T-helper 17 cell (primary cell): ENCODE measurements at places on chromosomes 6 and 20.

DNA sequence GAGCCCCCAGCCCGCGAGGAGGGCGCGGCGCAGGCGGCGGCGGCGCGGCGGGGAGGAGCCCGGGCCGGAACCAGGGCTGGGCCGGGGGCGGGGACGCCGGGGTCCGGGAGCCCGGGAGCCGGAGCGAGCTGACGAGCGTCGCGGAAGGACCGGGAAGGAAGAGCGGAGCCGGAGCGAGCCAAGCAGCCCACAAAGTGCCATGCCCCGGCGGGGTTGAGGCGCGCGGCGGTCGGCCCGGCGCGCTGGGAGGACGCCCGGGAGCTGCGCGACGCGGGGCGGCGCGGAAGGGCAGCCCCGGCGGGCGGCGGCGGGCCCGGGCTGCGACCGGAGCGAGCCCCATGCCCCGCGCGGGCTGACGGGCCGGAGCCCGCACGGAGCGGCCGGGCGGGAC lies 289 bp downstream of the FOXP4 start:
- peak; percentile 35 for DNase-seq

DNA sequence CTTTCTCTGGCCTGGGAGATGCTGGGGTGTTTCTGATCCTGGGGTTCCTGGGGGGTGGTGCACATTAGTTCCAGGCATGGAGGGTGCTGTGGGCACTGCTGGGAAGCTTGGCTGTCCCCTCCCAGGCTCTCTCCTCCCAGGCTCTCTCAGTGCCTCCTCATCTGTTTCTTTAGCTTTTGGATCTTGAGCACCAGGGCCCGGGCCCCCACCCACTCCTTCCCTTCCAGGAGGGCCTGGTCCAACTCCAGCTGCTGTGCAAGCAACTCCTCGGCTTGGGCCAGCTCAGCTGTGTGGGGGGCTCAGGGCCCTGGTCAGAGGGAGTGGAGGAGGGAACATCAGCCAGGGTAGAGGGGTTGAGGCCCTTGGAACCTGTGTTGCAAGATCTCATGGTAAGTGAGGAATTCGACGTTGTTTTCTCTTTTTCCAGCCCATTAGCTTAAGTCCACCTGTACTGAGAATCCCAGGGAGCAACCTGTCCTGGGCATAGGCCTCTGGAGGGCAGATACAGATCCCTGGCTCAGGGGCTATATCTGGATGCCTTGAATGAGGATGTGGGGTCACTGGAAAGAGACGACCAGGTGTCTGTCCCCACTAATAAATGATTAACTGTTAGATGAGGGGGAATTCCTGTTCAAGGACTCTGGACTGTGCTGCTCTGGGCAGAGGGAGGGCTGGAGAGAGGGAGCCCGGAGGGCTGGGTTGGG lies 34.5 kb upstream of the HLA-A start:
- no peak for DNase-seq

GRCh38 chr20:64116016-64116415 lies 8.7 kb upstream of the NPBWR2 start:
- DNase-seq = no peak

DNA sequence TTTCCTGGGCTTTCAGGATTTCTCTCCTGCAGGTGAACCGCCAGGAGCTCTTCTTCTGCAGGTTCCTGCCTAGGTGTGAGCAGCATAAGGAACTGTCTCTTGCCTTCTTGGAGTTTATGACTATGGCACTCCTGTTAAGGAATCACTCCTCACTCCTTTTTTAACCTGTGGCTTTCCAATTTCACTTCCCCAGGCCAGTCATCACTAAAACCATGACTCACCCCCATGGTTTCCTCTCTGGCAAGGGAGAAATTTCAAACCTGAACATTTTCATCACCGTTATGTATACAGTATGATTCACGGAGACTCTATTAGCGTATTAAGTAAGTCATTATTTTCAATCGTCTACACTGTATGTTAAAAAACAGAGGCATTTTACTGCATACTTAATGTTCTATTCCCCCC lies 78.2 kb upstream of the ARID1B start:
- no peak for DNase-seq

GRCh38 chr6:75135876-75136275 lies 70.0 kb downstream of the COL12A1 start:
- DNase-seq = no peak

- no peak for DNase-seq
These were observed 3.3 kb upstream of the EFCAB8 start for GRCh38 chr20:32855387-32855786.

GRCh38 chr20:48766961-48767960 lies 60.5 kb downstream of the PREX1 start:
- peak; percentile 52 for DNase-seq

GRCh38 chr6:35425284-35425683 lies 26.9 kb upstream of the FANCE start:
- no peak for DNase-seq

DNA sequence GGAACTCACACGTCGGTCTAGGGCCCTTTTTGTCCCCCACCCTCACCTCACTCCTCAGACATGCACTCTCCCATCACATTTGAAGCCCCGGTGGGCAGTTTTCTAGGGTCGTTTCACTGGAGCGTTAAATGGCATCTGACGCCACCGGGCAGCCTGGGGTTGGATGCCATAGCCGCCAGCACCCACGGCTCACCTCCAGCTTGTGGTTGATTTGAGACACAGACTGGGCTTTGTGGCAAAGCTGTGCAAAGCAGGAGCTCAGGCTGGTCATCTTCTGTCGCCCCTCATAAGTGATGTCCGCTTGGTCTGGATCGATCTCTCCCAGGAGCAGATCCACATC lies 530 bp downstream of the GOPC start:
- no peak for DNase-seq
